Suprapubic skin (tissue), 4 donors: ENCODE measurements at places on chromosomes 6 and 20.

- no peaks in the 10 kb centered on the region for H3K27me3 ChIP-seq
- H3K4me1 ChIP-seq: no peaks in the 10 kb centered on the region
- H3K27ac ChIP-seq: no peak overlapping the region
- no peak overlapping the region for H3K4me3 ChIP-seq
Measured at GRCh38 chr20:10306440-10307358, 88.1 kb downstream of the SNAP25 start.

DNA sequence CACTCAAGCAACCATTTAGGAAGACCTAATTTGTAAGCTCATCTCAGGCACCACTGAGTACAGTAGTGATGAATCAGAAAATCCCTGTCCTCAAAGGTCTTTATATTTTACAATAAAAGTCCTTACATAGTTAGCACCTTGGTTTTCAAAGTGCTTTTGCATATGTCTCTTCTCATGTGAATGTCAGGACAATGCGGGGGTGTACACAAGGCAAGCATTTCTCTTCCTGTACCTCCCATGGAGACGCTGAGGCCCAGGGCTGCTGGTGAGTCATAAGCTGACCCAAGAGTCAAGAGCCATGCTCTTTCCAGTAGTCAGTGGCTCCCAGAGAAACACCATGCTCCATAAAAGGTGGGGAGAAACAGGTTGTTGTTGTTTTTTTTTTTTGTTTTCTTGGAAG is 174.0 kb downstream of the GJA10 start:
- no peak for DNase-seq
- H3K36me3 ChIP-seq: no peaks in the 10 kb centered on the region
- no peaks in the 10 kb centered on the region for H3K27me3 ChIP-seq
- peaks cover under 1% of the 10 kb centered on the region for H3K4me1 ChIP-seq
- H3K27ac ChIP-seq: no peak overlapping the region
- H3K4me3 ChIP-seq: no peak overlapping the region

DNA sequence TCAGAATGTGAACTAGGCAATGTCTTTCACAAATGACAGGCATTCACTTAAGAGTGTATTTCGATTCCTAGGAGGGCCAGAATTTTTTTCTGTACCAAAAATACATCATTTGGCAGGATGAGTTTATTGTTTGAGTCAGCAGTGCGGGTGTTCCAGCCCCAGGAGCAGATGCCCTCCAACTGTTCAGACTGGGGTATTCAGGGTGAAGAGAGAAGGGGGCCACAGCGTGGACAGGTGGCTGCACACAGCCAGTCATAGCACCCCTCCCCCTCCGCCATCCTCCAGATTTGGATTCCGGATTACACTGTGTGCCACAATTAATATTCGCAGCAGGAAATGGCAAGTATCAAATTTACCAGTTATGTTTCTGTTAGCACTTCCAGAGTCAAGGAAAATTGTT is 38.6 kb downstream of the RIPOR2 start:
- H3K27ac ChIP-seq: no peak overlapping the region
- H3K36me3 ChIP-seq: no peaks in the 10 kb centered on the region
- no peak overlapping the region for H3K4me3 ChIP-seq
- H3K4me1 ChIP-seq: peaks cover 7% of the 10 kb centered on the region
- no peak for DNase-seq

- H3K27me3 ChIP-seq: no peaks in the 10 kb centered on the region
- no peak overlapping the region for H3K27ac ChIP-seq
- no peak overlapping the region for H3K4me3 ChIP-seq
Measured at GRCh38 chr6:46269447-46270229, 98.9 kb upstream of the ENPP5 start.

DNA sequence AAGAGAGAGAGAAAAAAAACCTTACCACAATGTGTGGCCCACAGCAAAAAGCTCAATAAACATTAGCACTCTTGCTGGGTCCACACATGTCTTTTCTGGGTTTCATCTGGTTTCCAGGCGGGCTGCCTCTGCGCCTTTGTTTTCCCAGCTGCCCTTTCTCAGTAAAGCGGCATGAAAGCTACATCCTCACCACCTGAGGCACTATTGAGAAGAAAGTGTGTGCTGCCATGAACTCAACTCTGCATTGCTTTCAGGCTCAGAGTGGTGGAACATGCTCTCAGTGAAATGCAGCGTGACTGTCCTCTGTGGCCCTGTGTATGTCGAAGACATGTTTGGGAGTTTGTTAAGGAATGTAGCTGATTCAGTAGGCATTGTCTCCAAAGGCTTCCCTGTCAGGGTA is 102.3 kb downstream of the LYRM2 start:
- no peaks in the 10 kb centered on the region for H3K4me1 ChIP-seq
- H3K27ac ChIP-seq: no peak overlapping the region

DNA sequence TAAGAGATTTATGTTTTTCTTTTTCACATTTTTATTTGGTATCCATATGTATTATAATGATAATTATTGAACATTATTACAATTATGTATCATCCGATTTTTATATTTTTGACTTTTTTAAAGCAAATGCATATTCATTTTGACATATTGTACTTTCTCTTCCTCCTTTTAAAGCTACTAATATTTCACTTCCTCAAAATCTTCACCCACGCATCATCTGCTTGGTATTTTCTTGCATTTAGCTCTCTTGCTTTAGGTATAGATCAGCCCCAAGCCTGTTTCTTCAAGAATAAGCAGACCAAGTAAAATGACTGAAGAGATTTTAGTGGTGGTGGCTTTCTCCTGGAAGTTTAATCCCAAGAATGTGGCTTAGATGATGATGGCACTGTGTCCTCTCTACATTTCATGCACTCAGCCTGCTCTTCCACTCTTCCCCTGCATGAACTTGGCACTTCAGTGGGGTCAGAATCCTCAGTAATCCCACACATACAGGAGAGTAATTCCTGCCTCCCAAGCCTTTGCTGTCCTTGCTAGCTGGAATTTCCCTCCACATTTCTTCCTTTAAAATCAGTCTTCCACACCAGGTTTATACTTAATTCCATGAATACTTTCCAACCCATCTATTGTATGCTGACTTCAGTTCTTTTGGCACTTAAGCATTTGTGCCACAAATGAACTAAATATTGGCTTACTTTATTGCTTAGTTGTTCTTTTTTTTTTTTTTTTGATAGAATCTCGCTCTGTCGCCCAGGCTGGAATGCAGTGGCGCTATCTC is 8.2 kb downstream of the NCOA7 start:
- peaks cover 26% of the 10 kb centered on the region for H3K4me1 ChIP-seq
- no peak for DNase-seq
- no peak overlapping the region for H3K27ac ChIP-seq

DNA sequence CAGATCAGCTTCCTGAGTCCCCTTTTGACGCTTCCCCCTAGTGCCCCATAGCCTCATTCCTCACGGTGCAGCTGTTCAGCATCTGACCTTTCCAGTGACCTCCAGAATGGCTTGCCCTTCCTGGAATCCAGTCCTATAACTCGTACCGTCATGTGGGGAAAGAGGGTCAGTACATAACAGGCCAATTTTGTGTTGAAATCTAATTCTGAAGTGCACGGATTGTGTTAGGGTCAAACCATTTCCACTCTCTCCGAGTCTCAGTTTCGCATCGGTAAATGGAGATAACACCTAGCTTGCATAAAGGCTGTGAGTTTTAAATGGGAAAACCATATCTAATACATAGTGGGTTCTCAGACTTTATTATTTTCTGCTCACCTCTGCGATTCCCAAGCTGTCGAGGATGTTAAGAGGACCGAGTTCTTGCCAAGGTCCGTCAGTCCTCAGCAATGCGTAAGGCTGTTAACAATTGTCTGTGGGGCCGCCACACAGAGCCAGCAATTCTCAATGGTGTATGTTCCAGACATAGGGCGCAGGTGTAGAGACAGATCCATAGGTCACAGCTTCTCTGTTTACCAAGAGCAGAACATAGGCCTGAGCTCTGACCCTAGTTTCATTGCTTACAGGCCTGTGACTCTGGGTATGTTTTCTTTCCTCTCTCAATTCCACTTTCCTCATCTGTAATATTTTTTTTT is 45.5 kb upstream of the CCR6 start:
- no peaks in the 10 kb centered on the region for H3K27me3 ChIP-seq
- H3K27ac ChIP-seq: no peak overlapping the region
- H3K4me3 ChIP-seq: no peak overlapping the region
- no peak for DNase-seq

DNA sequence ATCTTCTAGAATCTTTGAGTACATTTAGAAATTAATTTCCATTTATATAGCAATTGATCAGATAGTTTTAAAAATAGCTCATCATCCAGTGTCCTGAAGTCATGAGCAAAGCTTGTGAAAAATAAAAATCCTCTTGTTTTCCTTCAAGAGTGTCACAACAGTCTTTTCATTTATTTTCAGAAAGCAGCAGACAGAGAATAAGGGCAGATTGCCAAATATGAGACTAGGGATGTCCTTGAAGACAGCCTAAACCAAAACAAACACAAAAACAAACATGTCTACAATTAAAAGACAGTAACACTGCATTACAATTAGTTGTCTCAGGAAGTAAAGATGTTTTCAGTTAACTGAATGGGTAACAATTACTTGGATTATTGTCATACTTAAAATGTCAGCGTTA is 682.8 kb downstream of the TFAP2A start:
- H3K36me3 ChIP-seq: no peaks in the 10 kb centered on the region
- no peaks in the 10 kb centered on the region for H3K27me3 ChIP-seq
- no peak for DNase-seq
- no peaks in the 10 kb centered on the region for H3K4me1 ChIP-seq
- H3K27ac ChIP-seq: no peak overlapping the region

DNA sequence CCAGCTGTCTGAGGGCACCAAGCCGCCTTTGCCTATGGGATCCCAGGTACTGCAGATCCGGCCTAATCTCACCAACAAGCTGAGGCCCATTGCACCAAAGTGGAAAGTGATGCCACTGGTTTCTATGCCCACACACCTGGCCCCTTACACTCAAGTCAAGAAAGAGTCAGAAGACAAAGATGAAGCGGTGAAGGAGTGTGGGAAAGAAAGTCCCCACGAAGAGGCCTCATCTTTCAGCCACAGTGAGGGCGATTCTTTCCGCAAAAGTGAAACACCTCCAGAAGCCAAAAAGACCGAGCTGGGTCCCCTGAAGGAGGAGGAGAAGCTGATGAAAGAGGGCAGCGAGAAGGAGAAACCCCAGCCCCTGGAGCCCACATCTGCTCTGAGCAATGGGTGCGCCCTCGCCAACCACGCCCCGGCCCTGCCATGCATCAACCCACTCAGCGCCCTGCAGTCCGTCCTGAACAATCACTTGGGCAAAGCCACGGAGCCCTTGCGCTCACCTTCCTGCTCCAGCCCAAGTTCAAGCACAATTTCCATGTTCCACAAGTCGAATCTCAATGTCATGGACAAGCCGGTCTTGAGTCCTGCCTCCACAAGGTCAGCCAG is 283.0 kb downstream of the TSHZ2 start:
- no peak for DNase-seq
- no peak overlapping the region for H3K27ac ChIP-seq
- H3K36me3 ChIP-seq: peaks cover 9% of the 10 kb centered on the region
- no peaks in the 10 kb centered on the region for H3K27me3 ChIP-seq
- no peak overlapping the region for H3K4me3 ChIP-seq
- no peaks in the 10 kb centered on the region for H3K4me1 ChIP-seq
